ENCODE measurements at places on chromosomes 12 and 14.
A peak's percentile ranks its signal among the peaks of the same experiment; 100 is the strongest.

DNA sequence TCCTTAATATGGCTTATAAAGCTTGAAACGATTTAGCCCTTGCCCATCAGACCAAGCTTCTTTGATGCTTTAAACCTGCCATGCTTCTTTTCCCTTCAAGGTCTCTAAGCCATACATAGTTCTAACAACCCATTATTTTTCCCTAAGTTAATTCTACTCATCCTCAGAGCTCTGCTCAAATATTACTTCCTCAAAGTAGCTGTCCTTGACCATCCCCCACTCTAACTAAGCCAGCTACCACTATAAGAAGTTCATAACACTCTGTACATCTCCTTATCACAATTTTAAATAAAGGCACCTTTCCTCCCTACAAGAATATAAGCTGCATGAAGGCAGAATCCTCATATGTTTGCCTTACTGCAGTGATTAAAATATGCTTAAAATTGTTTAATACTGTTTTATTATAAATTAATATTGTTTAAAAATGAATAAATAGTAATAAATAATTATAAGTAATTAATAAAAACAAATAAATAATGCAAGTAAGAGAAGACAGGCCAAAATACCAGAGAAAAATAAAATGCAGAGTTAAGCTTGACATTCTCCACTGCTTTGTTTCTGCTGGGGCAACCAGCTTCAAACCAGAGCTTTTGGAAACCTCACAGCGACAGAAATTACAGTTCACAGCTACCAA lies 76.8 kb downstream of the NUMB start:
- DNase-seq = no peak

DNA sequence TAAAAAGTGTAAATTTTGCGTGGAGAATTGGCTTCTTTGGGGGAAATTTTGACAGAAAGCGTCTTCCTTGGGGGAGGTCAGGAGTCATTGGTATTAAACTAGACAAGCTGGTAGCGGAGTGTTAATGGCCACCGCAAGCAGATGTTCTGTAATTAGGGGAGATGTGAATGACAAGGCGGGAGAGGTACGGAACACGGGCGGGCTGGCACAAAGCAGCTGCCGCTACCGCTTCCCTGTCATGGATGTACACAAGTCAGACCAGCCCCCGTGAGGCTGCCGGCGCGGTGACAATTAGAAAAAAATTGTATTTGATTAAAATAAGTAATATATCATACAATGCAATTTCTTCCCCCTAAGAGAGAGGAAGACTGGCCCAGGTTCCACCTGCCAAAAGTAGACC lies 501.6 kb downstream of the VRK1 start:
- no peak for DNase-seq

DNA sequence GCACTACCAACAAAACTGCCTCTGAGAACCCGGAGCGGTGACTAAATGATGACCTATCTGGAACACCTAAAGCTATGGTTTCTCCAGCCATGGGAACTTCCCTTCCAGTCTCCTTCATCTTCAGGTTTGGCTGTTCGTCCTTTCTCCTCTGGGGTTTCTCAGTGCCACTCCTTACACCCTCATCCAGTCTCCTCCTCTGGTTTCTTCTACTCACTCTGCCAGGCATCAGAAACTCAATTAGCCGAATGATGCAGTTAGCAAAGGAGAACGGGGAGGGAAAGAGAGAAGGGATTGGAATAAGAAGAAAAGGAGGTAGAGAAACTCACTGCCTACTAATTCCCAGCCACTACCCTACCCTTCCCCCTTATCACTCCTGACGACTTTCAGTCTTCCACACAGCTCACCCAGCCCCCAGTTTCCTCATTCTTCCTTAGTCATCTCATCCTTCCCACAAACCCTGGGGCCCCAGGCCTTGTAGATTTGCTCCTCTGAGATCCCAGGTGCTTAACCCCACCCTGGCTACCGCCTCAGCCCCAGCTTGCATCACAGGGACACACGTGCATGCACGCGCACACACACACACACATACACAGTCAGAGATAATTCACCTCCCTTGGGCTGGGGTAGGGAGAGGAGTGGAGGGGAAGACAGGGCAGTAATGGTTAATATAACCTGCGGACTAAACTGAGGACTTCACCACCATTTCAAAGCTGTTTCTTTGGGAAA lies 13.0 kb downstream of the FGD6 start:
- peak; percentile 34 for DNase-seq

- no peak for DNase-seq
Measured at GRCh38 chr14:103885509-103885932, 38.1 kb upstream of the PPP1R13B start.

- no peak for DNase-seq
Measured at GRCh38 chr14:58738189-58738836, 100.6 kb downstream of the DACT1 start.

DNA sequence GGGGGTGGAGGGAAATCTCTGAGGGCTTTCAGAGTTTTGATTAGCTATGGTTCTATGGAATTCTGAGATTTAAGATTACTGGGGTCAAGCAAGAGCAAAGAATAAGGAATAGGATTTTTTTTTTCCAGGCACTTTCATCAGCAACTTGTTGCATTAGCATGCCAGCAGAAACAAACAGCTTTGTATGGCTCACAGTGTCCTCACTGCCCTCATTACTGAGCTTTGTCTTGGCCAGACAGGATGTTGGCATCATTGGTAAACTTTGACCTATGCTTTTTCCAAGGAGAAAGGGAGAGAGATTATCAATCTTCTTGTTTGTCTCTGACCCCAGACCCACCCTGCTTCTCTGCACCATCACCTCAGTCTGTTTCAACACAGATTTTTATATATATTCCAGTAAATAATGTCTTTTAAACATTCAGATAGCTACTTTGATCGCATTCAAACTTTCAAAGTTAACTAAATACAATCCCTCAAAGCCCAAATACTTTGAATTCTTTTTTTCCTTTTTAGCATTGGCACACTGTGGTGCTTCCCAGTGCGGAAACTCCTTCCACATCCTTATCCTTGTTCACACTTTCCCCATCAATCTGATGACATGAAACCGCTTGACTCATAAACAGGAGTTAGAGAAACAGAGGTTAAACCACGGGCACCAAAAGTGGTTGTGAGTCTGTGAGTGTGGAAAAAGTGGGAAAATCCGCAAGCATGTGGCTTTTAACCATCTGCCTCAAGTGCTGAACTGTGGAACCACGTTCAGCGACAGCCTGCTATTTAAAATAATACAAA lies 282.2 kb upstream of the FAR2 start:
- DNase-seq = no peak

DNA sequence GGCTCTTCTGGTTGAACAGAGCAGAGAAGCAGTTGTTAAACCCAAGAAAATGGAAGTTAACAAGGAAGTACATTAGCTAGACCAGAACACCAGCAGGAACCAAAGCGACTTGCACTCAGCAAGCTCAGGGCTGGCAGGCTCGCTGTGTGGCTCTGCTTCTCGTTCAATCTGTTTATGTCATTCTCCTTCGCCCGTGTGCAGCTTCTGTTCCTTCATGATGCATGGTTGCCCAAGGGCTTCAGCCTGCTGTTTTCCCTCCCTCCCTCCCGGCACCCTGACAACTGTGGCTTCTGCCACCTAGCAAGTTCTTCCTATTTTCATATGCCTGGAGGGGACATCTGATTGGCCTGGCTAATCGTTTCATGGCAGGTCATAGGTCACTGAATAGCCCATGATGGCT lies 25.3 kb downstream of the PIGH start:
- no peak for DNase-seq

GRCh38 chr12:104091136-104091535 lies 26.8 kb downstream of the HCFC2 start:
- no peak for DNase-seq

GRCh38 chr14:61561657-61562276 lies 133.5 kb upstream of the HIF1A start:
- DNase-seq = peak; percentile 73

DNA sequence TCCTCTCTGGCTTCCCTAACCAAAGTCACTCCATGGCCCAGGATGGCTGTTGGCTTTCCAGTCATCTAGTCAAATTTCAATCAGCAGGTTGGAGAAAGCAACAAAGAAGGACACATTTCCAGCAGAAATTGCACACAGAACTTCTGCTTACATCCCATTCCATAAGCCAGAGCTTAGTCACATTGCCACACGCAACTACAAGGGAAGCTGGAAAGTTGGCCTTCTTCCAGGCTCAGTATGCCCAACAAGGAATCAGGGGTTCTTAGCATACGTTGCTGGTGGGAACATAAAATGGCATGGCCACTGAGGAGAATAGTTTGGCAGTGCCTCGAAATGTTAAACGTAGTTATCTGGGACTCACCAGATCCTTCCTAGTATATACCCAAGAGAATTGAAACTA lies 9.3 kb upstream of the APPL2 start:
- DNase-seq = no peak

Data from eye (tissue), 1 donor.